ENCODE measurements at places on chromosomes 2 and 18.

DNA sequence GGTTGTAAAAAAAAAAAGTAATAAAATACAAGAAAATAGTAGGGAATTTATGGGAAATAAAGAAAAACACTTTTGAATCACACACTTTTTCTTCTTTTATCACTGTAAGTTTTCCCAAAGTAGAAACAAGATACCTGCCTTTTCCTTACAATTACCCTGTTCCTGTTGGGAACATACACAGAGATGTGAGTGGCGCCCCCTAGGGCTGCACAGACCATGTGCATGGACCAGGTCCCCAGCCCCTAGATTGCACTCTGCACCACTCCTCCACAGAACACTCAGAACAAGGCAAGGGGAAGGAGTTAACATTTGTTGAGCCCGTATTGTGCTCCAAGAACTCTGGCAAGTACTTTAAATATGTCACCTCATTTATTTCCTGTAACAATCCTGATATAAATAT lies 118.7 kb upstream of the NRP2 start:
- DNase-seq: peak; percentile 50

DNA sequence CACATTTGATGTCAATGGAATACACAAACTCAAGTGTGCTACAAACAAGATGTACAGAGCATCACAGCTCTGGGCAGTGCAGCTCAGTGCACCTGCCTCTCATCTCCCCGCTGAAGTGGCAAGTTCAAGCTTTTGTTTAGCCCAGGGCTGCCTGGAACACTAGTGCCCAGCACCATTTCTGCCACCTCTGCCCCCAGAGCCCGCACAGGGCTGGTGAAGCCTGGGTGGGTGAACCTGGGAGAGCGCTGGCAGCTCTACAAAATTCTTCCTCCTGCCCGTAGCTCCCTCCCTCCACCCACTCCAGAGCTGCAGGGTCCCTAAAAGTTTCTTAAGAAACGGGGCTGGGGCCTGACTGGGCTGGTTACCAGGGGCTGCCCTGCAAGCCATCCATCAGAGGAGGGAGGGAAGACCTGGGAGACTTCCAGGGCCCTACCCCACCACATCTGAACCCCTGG lies 1.5 kb downstream of the HES6 start:
- DNase-seq: no peak

- no peak for DNase-seq
These were observed 416.7 kb upstream of the CRIM1 start for GRCh38 chr2:35938838-35939237.

- DNase-seq: no peak
These were observed 171.8 kb downstream of the UBR3 start for GRCh38 chr2:169999054-169999453.

GRCh38 chr2:96542357-96542977 lies 5.9 kb downstream of the ARID5A start:
- DNase-seq: no peak
